ENCODE measurements at places on chromosomes 2 and 18. TPM values are rescaled to one million over a fixed set of nuclear protein-coding genes. Genes with fewer than 3 reads are reported as not detected.

SEPTIN10 gene
- total RNA-seq = 127 TPM

HMSD gene
- 0.16 TPM for total RNA-seq

BOLL gene
- not detected for total RNA-seq

DNA sequence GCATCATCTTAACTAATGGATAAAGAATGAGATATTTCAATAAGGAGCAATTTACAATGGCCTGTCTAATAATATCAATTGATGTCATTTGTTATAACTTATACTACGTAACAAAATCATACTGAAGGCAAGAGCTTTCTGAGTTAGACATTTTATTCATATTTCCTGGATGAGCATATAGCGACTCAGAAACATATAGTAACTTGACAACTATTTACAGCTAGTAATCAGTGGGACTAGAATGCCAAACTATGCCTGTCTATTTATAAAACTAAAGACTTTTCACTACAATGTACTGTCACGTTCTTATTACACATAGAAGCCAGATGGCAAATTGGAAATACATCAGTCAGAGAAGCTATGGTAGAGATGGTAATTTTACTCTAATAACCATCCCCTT, 766.2 kb upstream of the TMEFF2 start:
- no peak overlapping the region for H3K4me3 ChIP-seq
- no peak overlapping the region for H3K27ac ChIP-seq
- no peak for DNase-seq
- H3K36me3 ChIP-seq = no peaks in the 10 kb centered on the region

DNA sequence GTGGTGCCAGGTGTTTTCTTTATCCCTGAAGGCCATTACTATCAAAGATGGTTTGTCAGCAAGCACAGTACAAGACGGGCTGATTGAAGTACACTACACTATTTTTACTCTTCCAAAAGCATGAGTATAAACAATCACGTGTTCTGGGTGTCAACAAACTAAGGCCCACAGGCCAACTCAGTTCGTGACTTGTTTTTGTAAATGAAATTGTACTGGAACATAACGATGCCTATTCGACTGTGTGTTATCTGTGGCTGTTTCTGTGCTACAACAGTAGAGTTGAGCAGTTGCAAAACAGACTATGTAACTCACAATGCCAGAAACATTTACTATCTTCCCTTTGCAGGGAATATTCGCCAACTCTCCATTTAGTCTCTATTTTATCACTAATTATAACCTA, 12.3 kb downstream of the MRPS5 start:
- H3K4me3 ChIP-seq = no peak overlapping the region
- no peaks in the 10 kb centered on the region for H3K4me1 ChIP-seq
- H3K36me3 ChIP-seq = peaks cover 7% of the 10 kb centered on the region
- no peaks in the 10 kb centered on the region for H3K27me3 ChIP-seq
- no peak overlapping the region for H3K27ac ChIP-seq

DNA sequence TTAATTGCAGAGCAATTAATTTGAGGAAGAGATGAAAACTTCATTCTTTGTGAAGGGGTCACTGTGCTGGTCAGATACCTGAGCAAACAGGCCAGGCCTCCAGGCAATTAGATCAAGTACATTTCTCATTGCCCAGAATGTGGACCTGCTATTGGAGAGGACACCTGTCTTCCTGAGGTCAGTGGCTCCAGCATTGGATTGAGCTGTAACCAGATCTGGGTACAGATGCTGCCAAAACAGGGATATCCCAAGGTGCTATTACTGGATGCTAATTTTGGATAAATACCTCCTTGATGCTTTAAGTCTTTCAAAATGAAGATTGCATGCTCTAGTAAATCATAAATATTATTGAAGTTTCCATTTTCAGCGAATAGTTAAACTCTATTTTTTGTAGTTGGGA, 131.5 kb downstream of the FAM161A start:
- no peaks in the 10 kb centered on the region for H3K27me3 ChIP-seq
- DNase-seq = no peak
- H3K27ac ChIP-seq = no peak overlapping the region
- no peaks in the 10 kb centered on the region for H3K4me1 ChIP-seq

- H3K4me3 ChIP-seq = no peak overlapping the region
- H3K27ac ChIP-seq = peak overlapping the region; percentile 22
- DNase-seq = no peak
- H3K36me3 ChIP-seq = no peaks in the 10 kb centered on the region
Observed at GRCh38 chr2:221103930-221104329, 468.2 kb downstream of the EPHA4 start.

GRCh38 chr2:119338826-119339561, 27.6 kb downstream of the C2orf76 start:
- no peak overlapping the region for H3K27ac ChIP-seq
- H3K4me3 ChIP-seq = no peak overlapping the region
- H3K36me3 ChIP-seq = no peaks in the 10 kb centered on the region
- no peaks in the 10 kb centered on the region for H3K4me1 ChIP-seq

- no peak overlapping the region for H3K4me3 ChIP-seq
- DNase-seq = no peak
- no peak overlapping the region for H3K27ac ChIP-seq
- H3K4me1 ChIP-seq = peaks cover 5% of the 10 kb centered on the region
- H3K36me3 ChIP-seq = no peaks in the 10 kb centered on the region
Observed at GRCh38 chr2:54605836-54606235, 117.6 kb upstream of the EML6 start.

GRCh38 chr18:45456090-45457021, 158.9 kb upstream of the SLC14A2 start:
- H3K4me3 ChIP-seq = no peak overlapping the region
- H3K36me3 ChIP-seq = no peaks in the 10 kb centered on the region
- H3K27ac ChIP-seq = no peak overlapping the region
- H3K4me1 ChIP-seq = no peaks in the 10 kb centered on the region

- H3K4me1 ChIP-seq = no peaks in the 10 kb centered on the region
- no peak overlapping the region for H3K27ac ChIP-seq
- H3K4me3 ChIP-seq = no peak overlapping the region
- no peak for DNase-seq
- H3K27me3 ChIP-seq = no peaks in the 10 kb centered on the region
- H3K36me3 ChIP-seq = no peaks in the 10 kb centered on the region
Observed at GRCh38 chr2:30336978-30337841, 105.9 kb downstream of the LBH start.

GRCh38 chr2:224393157-224393872, 8.6 kb downstream of the FAM124B start:
- no peak overlapping the region for H3K27ac ChIP-seq
- H3K36me3 ChIP-seq = no peaks in the 10 kb centered on the region
- H3K27me3 ChIP-seq = no peaks in the 10 kb centered on the region
- no peak for DNase-seq

GRCh38 chr2:128395640-128396499, 77.2 kb upstream of the HS6ST1 start:
- no peaks in the 10 kb centered on the region for H3K27me3 ChIP-seq
- H3K4me1 ChIP-seq = no peaks in the 10 kb centered on the region
- peak; percentile 38 for DNase-seq
- H3K4me3 ChIP-seq = no peak overlapping the region

Measured in aorta (tissue), 5 donors.